Activated naive CD8-positive, alpha-beta T cell treated with anti-CD3 and anti-CD28 coated beads, Interleukin-2, amount 10 ng/mL, durations not matched to agents 7 days and 5 days (primary cell): ENCODE measurements at places on chromosomes 11 and 22. TPM values are rescaled to one million over a fixed set of nuclear protein-coding genes. Genes with fewer than 3 reads are reported as not detected.

Gene TSSK2
- not detected for total RNA-seq

- H3K27me3 ChIP-seq, result peaks cover 3% of the 10 kb centered on the region
- H3K36me3 ChIP-seq, result peaks cover 4% of the 10 kb centered on the region
- no peak overlapping the region for H3K27ac ChIP-seq
Measured at GRCh38 chr11:14388352-14388751, 29.4 kb upstream of the RRAS2 start.

GRCh38 chr11:288478-289397 lies at the start of gene PGGHG:
Gene PGGHG, plus strand, starts transcription at chr11:289126. Its CDS starts 691 bp downstream, at chr11:289817.
- H3K27me3 ChIP-seq, result no peaks in the 10 kb centered on the region
- DNase-seq, result peak; percentile 88
- peak within 1 kb of the TSS; percentile 93 for H3K4me3 ChIP-seq
- H3K4me1 ChIP-seq, result peaks cover 33% of the 10 kb centered on the region
- peaks cover 46% of the 10 kb centered on the region for H3K36me3 ChIP-seq

Gene EHF
- total RNA-seq, result not detected

Gene SYT8
- not detected for total RNA-seq

DNA sequence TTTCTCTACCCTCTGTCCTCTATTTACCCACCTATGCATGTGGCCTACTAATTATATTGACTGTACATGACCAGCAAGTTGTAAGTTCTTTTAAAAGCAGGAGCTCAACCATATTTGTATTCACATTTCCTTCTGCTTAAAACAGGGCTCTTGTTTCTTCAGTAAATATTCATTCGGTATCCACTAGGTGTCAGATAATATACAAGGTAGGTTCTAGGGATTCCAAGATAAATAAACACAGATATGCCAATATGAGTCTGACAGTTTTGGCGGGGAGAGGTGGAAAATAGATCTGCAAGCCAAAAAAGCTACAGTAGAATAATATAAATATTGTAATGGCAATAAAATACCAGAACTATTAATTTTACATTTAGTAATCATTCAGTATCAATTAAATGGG lies 15.3 kb upstream of the RAB30 start:
- H3K4me1 ChIP-seq, result peaks cover 2% of the 10 kb centered on the region
- DNase-seq, result no peak
- H3K27ac ChIP-seq, result no peak overlapping the region
- H3K27me3 ChIP-seq, result no peaks in the 10 kb centered on the region

GRCh38 chr11:27285761-27286160 lies 77.3 kb downstream of the CCDC34 start:
- no peaks in the 10 kb centered on the region for H3K36me3 ChIP-seq
- no peak overlapping the region for H3K27ac ChIP-seq
- no peak overlapping the region for H3K4me3 ChIP-seq
- H3K4me1 ChIP-seq, result peaks cover 2% of the 10 kb centered on the region

DNA sequence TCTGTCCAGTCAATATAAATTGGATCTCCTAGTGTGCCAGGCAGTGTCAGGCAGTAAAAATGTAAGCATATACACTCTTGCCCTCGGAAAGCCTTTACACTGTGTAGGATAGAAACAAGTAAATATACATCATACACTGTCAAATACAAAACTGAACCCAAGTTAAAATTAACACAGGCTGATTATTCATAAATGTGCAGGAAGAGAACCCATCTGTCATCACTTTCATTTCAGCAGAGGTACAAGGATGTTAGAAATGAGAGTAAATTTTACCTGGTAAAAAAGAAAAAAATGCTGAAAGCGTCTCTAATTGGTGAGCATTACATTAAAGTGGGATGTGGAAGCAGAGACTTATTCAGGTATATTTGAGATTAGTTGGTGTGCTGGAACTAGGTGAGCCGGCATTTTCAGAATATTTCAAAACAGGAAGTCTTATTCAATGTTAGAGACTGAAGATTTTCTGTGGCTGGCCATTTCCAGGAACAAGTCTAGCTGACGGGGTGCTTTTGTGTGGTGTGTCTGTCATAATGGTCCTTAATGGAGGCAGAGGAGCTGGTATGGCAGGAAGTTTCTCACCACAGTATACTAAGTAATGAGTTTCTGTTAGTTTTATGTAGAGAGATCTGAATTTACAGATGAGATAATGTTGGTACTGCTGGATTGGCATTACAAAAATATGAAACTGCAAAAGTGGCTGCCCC lies 192.6 kb downstream of the CASP12 start:
- peaks cover 34% of the 10 kb centered on the region for H3K36me3 ChIP-seq
- H3K27ac ChIP-seq, result peak overlapping the region; percentile 95
- peaks cover 40% of the 10 kb centered on the region for H3K4me1 ChIP-seq

Gene TENM4
- total RNA-seq, result not detected

Gene MMP12
- total RNA-seq, result not detected

GRCh38 chr11:82832983-82833382 lies 67.2 kb downstream of the PRCP start:
- H3K36me3 ChIP-seq, result peaks cover 10% of the 10 kb centered on the region
- no peak overlapping the region for H3K27ac ChIP-seq
- H3K4me3 ChIP-seq, result no peak overlapping the region
- no peaks in the 10 kb centered on the region for H3K27me3 ChIP-seq

Gene NDUFS8
- total RNA-seq, result 128 TPM

DNA sequence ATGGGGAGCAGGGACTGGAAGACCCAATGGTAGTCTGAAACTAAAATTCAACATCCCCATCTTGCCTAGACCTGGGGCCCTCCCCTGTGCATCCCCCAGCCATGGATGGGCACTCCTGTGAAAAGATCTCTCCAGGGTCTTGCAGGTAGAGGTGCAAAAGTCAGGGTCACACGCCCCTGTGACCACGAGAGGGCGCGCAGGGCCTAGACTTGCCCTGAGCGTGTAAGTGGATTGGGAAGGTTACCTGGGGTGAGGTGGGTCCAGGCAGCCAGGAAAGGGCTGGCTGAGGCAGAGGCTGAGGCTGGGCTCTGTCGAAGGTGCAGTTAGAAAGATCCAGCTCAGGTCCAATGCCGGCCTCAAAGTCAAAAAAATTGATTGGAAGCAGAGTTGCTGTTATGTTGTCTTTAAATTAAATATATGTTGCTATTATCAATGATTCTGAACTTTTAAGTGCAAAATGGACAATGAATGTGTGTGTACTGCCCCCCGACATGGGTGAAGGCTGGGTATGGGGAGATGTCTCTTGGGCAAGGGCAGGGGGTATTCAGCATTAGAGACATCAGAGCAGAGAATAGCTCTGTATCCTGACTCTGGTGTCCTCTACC lies 4.8 kb upstream of the POU2F3 start:
- peaks cover 1% of the 10 kb centered on the region for H3K4me1 ChIP-seq
- H3K27me3 ChIP-seq, result peaks cover 45% of the 10 kb centered on the region
- DNase-seq, result peak; percentile 81
- no peaks in the 10 kb centered on the region for H3K36me3 ChIP-seq
- H3K27ac ChIP-seq, result no peak overlapping the region

DNA sequence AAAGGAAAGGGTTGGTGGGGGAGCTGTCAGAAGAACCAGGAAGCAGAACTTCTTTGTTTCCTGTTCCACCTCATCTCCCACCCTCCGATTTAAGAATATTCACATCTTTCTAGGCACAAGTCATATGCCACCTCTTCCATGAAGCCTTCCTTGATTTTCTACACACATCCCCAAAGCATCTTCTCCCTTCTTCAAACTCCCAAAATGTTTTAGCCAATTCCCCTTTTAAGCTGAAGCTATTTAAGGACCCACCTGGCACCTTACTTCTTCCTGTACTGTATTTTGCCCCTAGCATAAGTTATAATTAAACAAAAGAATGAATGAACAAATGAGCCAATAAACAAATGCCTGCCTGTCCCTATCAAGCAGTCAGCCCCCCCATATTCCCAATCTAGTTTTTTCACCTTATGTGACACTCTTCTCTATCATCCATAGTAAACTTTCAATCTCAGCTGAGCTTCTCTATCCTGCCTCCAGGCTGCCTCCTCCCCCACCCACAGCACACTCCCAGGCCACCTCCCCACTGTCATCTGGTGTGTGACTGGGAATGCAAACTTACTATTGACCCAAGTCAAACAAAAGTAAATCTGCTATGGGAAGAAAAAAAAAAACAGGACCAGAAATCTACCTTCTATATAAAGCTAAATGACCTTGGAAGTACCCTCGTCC lies 3.9 kb downstream of the TNKS1BP1 start:
- H3K27me3 ChIP-seq, result no peaks in the 10 kb centered on the region
- peaks cover 20% of the 10 kb centered on the region for H3K4me1 ChIP-seq
- H3K27ac ChIP-seq, result peak overlapping the region; percentile 39

- DNase-seq, result no peak
- no peak overlapping the region for H3K27ac ChIP-seq
- peaks cover 3% of the 10 kb centered on the region for H3K4me1 ChIP-seq
Measured at GRCh38 chr11:64156235-64157011, 9.5 kb downstream of the MACROD1 start.
